CD4-positive, alpha-beta memory T cell (primary cell): ENCODE measurements at places on chromosomes 4 and X.

- no peak for DNase-seq
Measured at GRCh38 chr4:148007314-148007760, 275.4 kb downstream of the ARHGAP10 start.

- DNase-seq, result no peak
Measured at GRCh38 chr4:150952167-150952845, 62.8 kb downstream of the LRBA start.

- DNase-seq, result no peak
Measured at GRCh38 chr4:76339364-76339763, 32.8 kb downstream of the STBD1 start.

DNA sequence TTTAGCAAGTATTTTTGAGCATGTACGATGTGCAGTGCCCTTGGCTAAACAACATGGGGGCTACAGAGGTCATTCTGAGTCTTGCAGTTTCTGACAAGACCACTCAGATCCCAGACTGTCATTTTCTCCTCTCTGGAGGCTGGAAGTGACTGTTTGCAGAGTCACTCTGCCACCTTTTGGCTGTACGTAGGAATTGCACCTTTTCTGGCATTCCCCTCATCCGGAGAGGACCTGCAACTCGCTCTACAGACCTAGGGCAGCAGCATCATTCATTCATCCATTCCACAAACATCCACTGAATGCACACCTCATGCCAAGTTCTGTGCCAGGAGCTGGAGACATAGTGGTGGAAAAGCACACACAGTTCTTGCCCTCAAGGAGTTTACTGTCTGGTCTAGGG is 160.4 kb upstream of the GPR101 start:
- peak; percentile 8 for DNase-seq

DNA sequence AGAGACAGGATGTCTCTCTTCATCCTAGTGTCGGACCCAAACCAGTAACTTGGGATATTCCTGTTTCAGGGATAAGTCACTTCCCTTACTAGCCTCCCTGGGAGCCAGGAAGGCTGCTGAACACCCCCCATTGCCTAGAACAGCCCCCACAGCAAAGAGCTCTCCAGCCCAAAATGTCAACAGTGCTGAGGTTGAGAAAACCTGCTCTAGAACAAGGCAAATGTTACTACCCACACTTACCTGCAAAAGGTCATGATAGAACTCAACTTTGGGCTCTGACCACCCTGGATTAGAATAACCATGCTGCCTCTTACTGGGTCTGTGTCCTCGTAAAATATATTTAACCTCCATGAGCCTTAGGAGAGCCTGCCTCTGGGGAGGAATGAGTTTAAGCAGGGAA is 20.3 kb downstream of the BEX3 start:
- no peak for DNase-seq

GRCh38 chr4:55031158-55031557 is 94.2 kb downstream of the KDR start:
- DNase-seq, result no peak

DNA sequence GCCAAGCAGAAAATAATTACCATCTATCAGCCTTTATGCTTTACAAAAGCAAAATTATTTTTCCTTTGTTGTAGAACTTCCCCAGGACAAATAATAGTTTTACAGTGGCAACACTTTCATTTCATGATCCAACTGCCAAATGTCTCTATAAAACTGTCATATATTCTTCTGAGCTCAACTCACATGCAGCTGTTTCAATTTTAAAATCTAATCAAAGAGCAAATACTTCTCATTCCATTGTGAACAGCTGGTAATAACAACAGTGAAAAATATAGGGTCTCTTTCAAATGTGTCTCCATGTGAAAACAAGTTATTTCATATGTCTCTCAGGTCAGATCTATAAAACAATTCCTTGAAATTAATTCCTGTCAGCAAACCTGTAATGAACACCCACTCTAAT is 270.6 kb upstream of the SLC7A11 start:
- DNase-seq, result no peak

GRCh38 chrX:4181782-4182407 is 468.4 kb upstream of the PRKX start:
- no peak for DNase-seq
